ENCODE measurements at places on chromosomes 12 and 14.

- peak; percentile 54 for DNase-seq
These were observed 12.7 kb downstream of the NGDN start for GRCh38 chr14:23481979-23482822.

- DNase-seq = no peak
These were observed 29.4 kb downstream of the SYNE3 start for GRCh38 chr14:95486875-95487668.

DNA sequence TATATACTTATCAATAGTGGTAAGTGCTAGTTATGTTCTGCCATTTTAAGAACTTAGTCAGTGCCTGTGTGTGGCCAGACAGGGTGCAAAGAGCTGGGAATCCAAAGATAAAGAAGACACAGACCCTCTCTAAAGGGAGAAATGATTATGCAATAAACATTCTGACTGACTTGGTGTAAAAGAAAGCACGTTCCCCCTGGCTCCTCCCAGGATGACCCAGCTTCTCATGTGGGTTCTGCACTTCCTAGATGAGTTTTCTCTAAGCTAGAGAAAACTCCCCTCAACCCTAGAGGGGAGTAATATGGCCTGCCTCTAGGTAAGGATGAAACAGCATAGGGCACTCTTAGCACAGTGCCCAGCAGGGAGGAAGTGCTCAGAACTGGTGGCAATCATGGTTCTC is 231.2 kb downstream of the VRK1 start:
- no peak for DNase-seq

- DNase-seq = no peak
These were observed 65.4 kb downstream of the ATXN7L3B start for GRCh38 chr12:74602881-74603672.

GRCh38 chr12:121533394-121534090 is 47.3 kb downstream of the KDM2B start:
- no peak for DNase-seq

DNA sequence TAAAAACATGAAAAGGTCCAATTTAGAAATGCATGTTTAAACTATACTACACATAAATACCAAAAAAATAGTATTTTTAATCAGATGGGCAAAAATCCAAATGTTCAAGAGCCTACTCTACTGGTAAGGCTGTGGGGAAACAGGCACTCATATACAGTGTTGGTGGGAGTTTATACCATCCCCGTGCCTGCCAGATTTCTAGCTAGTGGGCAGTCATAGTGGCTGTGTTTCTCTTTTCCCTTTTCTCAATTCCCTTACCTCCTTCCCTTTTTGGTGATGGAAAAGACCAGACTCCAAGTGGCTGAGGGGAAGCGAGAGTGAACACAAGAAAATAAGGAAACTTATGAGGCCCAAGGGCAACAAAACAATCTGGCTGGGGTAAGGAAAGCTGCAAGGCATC is 14.7 kb downstream of the ZNF641 start:
- DNase-seq = no peak

GRCh38 chr14:100317912-100318808 is 5.0 kb upstream of the SLC25A47 start:
- DNase-seq = peak; percentile 14

- no peak for DNase-seq
These were observed 148.5 kb downstream of the FOXN3 start for GRCh38 chr14:89268514-89268913.

GRCh38 chr14:57408634-57409033 is 18.2 kb downstream of the NAA30 start:
- no peak for DNase-seq

DNA sequence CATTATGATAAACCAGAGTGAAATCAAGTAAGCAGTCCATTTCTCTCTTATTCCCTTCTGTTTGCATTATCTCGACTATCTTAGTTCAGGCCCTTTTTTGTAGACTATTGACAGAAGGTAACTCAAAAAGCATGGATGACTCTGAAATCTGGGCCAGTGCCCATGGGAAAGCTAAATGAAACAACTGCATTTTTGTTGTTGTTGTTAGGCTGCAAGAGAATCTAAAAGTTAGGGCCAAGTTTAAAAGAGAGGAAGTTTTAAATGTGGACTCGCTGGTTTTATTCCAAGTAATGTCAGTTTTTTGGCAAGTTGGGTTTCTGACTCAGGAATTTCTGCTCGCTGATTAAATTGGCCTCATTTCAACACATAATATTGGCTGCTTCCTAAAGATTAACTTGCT is 201.1 kb downstream of the PIK3C2G start:
- DNase-seq = no peak

DNA sequence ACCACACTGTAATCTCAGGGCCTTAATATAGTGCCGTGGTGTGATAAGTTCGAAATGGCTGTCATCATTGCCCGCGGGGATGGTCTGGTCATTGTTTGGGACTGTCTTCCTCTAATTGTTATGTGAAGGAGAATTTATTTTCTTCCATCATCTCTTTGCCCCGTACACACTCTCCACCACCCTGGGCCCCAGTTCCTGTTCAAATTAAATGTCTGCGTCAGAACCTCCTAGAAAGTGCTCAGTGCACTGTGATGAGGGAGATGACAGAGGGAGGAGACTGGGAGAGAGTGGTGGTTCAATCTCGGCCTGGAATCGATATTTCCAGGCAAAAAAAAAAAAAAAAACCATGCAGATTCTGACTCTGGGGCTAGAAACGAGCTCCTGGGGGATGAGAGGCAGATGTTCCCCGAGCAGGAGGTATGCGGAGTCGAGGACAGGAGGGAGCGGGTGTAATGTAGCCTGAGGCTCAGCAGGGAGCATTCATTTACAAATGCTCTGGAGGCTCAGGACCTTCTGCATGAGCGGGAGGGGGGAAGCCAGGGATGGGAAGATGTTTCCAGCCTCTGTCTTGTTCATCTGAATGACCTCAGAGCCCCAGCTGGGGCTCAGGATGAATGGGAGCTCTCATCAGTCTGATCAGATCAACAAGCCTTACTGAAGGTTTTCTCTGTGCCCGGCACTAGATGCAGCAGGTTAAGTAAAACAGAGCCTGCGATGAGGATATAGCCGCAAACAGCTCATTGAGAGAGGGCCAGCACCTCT is 219.5 kb downstream of the TBX5 start:
- DNase-seq = no peak

GRCh38 chr14:101598571-101599233 is 37.4 kb downstream of the DIO3 start:
- DNase-seq = no peak

GRCh38 chr12:93793983-93794382 is 116.8 kb downstream of the CRADD start:
- no peak for DNase-seq

DNA sequence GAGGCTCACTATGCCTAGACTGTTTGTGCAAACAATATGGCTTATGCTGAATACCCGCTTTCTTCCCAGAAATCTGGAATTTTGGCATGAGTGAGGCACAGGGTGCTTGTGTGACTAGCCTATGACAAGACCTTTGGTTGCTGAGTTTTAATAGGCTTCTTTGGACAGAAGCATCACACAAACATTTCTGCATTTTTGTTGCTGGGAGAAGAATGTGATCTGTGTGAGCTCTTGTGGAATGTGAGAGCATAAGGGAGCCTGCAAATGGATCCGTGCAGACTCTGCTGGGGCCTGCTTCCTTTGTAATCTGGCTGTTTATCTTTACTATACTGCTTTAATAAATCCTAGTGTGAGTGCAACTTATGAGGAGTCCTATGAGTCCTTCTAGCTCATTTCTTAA is 83.0 kb upstream of the ZDHHC17 start:
- no peak for DNase-seq

- no peak for DNase-seq
These were observed 17.1 kb upstream of the FAM234B start for GRCh38 chr12:13027032-13027431.

GRCh38 chr12:112595410-112595809 is 176.7 kb downstream of the PTPN11 start:
- no peak for DNase-seq

DNA sequence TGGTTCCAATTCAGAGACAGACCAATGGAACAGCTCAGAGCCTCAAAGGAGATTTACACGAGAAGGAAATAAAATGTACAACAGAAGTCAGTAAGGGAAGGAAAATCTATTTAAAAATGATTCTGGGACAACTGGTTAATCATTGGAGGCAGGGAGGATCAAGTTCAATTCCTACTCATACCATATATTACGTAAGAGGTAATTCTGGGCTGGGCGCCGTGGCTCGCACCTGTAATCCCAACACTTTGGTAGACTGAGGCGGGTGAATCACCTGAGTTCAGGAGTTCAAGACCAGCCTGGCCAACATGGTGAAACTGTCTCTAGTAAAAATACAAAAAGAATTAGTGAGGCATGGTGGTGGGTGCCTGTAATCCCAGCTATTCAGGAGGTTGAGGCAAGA is 36.7 kb upstream of the PITPNM2 start:
- DNase-seq = no peak

DNA sequence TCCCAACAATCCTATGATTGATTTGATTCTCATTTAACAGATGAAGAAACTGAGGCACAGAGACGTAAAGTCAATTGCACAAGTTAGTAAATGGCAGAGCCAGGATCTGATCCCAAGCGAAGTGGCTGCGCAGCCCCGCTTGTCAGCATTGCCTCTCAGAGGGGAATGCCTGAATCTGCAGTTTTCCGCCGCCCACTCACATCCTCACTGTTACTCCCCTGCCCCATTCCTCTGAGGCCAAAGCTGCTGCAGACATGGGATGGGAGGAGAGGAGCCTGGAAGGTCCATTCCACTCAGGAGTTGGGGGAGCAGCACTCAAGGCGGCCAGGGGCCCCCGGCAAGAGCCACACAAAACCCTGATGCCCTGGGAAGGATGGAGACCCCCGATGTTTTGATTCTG is 1.0 kb downstream of the NRIP2 start:
- DNase-seq = no peak

- DNase-seq = no peak
These were observed 225.0 kb upstream of the KITLG start for GRCh38 chr12:88805286-88805685.

DNA sequence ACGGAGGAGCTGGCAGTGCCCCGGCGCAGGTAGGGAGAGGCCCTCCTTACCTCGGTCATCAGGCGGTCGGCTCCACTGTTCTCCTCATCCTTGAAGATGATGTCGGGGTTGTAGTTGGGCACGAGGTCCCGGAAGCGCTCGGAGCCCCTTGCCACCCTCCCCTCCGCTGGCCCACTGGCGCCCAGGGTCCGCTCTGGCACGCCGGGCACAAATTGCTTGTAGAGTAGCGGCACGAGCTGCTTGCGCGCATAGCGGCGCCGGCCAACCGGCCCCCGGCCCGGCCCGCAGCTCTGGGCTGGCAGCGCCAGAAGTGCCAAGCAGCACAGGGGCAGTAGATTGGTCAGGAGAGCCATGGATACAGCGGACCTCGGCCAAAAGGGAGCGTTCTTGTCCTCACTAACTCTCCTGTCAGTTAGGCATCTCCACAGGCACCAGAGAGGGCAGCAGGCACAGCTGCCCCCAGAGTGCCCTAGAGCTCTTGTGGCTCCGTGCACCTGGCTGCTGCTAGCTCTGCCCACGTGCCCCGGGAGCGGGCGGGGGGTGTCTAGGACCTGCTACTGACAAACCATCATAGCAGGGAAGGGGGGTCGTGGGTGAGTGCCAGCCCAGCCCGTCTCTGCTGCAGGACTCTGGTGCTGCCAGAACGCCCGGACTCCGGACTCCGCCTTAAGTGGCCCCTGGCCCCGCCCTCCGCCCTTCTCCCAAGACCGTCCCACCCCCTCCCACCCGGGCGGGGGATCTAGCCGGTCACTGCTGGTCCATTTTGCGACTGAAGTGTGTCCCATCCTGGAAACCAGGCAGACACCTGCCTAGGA is at the start of gene DHH:
DHH (minus strand) TSS at position 642 of the 815 bp plus-strand sequence; CDS start at position 353, 289 bp downstream.
- no peak for DNase-seq
